ENCODE measurements at places on chromosomes 13 and 19.

GRCh38 chr19:22327321-22327720, 41.1 kb downstream of the ZNF729 start:
- DNase-seq: no peak

GRCh38 chr13:35140831-35141230, 198.8 kb downstream of the NBEA start:
- no peak for DNase-seq

DNA sequence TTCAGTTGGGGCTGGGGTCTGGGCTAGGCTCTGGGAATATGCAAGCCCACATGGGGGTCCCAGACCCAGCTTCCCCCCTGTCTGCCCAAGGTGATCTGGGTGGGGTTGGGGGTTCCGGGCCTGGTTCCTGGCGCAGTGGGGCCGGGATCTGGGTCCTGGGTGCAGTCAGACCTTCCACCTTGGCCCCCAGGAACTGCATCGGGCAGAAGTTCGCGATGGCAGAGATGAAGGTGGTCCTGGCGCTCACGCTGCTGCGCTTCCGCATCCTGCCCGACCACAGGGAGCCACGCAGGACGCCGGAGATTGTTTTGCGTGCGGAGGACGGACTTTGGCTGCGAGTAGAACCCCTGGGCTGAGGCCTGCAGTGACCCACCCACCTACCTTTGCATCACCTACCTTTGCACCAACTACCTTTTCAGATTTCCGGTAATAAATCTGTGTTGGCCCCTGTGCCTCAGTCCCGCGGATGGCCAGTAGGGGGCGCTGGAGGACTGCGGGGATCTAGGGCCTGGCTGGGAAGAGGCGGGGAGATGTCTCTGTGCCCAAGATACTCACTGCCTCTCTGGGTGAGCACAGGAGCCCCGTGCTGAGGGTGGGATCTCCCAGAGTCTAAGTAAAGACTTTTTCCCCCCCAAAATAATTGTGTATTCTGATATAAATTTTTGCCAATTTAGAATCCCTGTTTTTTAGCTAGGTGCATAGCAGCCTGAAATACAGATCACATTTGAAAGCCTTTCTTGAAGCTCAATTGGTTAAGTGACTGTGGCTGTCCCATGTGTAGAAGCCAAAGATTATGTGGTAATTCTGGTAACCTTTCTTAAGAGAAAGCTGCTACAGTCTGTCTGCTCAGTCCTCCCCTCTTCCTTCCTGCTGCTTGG, 11.5 kb upstream of the CYP4F3 start:
- DNase-seq: peak; percentile 85

DNA sequence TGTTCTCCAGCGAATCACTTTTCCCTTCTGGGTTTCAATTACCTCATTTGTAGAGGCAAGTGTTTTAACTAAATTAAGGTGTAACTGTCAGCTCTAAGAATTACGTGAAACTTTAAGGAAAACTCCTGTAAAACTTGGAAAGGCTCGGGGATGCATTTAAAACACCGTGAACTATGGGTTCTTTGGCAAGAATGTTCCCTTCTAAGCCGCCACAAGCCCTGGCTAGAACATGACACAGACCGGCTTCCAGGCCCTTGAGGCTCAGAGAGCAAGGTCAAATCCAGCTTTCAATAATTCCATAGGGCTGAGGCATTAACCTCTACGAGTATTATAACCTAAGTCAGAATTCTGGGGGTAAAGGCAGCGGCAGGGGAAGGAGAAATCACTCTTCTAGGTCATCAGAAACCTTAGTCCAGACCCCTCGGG, 685 bp downstream of the VWA8 start:
- no peak for DNase-seq

DNA sequence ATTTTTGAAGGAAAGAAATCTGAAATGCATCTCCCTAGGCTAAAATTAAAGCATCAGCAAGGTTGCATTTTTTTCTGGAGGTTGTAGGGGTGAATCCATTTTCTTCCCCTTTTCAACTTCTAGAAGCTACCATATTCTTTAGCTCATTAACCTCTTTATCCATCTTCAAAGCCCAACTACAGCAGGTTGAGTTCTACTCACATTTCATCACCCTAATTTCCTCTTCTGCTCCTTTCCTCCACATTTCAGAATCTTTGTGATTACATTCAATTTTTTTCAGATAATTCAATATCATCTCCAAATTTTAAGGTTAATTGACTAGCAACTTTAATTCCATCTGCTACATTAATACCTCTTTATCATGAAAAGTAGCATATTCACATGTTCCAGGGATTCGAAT, 2655.7 kb upstream of the PCDH20 start:
- DNase-seq: no peak

DNA sequence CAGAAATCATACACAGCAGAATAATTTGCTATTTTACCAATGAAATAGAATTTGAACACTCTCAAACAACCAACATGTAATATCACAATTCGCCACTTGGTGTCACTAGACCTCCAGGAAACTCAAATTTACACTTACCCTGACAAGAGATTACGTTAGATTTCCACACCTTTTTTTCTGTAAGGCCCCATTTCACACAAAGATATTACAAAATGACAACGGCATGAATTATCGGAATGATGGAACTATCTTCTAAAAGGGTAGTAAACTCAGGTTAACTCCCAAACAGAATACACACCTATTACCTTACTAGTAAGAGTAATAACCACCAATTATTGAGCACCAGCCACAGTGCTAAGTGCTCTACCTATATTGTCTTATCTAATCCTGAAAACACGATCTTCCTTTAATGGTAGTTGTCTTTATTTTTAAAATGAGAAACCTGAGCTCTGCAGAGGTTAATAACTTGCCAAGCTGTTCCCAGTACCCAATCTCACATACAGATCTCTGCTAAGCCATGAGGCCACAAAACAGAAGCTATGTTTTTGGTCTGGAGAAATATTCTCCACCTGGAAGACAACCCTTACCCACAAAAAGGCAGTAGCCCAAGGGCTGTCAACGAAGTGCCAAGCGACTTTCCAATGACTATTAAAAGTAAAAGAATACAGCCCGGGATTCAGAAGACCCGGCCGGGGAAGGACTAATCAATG, 152.4 kb downstream of the DCLK1 start:
- no peak for DNase-seq

- no peak for DNase-seq
These were observed 39.1 kb downstream of the DOCK9 start for GRCh38 chr13:98938801-98939200.

DNA sequence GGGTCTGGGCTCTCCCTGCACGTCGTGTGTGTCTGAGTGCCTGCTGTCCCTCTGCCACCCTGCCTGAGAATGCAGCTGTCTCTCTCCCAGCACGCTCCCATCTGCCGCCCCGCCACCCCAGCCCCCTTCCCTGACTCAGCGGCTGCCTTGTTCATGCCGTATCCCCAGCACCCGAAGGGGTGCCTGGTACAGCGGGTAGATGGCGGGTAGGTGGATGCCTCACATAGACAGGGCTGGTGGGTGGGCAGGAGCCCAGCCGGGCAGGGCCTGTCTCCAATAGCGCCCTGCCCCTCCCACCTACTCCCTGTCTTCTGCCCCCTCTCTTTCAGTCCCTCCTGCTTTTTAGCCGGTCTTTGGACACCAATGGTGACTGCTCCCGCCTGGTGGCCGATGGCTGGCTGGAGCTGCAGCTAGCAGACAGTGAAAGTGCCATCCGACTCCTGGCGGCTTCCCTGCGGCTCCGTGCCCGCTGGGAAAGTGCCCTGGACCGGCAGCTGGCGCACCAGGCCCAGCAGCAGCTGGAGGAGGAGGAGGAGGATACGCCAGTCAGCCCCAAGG, 30.3 kb downstream of the DHX34 start:
- no peak for DNase-seq
